ENCODE measurements at places on chromosomes 13 and 19.

GRCh38 chr13:113998781-113999617, 25.1 kb upstream of the C13orf46 start:
- no peak for DNase-seq

DNA sequence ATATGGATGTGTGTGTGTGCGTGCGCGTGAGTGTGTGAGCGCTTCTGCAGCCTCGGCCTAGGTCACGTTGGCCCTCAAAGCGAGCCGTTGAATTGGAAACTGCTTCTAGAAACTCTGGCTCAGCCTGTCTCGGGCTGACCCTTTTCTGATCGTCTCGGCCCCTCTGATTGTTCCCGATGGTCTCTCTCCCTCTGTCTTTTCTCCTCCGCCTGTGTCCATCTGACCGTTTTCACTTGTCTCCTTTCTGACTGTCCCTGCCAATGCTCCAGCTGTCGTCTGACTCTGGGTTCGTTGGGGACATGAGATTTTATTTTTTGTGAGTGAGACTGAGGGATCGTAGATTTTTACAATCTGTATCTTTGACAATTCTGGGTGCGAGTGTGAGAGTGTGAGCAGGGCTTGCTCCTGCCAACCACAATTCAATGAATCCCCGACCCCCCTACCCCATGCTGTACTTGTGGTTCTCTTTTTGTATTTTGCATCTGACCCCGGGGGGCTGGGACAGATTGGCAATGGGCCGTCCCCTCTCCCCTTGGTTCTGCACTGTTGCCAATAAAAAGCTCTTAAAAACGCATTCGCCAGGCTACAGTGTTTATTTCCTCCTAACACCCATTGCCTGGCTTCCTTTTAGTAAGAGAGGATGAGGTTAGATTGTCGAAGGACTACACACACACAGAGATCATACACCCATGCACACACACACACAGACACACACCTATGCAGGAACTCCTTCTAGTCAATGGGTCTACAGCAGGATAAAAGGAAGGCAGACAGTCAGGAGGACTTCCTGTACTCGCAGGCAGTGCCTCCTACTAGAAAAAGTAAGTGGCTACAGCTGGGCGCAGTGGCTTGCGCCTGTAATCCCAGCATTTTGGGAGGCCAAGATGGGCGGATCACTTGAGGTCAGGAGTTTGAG, 7.1 kb downstream of the FOSB start:
- no peak for DNase-seq

DNA sequence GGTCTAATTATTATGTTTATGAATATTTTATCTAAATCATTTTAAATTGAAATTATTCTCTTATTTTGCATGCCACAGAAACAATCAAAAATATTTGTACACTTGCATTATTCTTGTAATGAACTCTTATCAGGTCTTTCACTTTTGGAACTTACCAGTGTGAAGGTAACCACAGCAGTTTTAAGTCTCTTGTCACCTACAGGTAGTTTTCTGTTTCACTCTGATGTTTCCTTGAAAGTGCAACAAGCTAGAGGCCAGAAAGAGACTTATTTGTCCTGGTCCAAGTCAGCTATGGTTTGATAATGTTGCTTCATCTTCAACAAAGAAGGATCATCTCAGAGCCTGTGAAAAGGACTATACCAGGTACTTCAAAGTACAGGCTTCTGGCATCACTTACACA, 133.4 kb upstream of the NBEA start:
- no peak for DNase-seq

- no peak for DNase-seq
Observed at GRCh38 chr19:3613818-3614661, 7.4 kb upstream of the TBXA2R start.

DNA sequence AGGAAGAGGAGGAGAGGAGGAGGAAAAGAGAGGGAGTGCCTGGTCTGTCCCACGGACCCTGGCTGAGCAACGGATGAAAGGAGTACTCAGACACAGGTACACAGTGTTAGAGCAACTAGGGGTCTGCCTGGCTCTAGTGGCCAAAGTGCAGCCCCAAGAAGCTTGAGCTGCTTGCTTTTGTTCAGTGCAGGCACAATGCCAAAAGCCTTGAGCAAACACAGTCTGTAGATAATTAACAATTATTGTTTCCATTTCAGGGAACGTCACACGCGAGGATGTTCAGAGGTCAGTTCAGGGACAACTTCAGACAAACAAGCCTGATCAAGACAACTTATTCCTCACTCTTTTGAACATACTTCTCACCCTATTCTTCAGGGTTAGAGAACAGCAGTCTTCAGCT, 32.2 kb upstream of the ZNF726 start:
- no peak for DNase-seq

DNA sequence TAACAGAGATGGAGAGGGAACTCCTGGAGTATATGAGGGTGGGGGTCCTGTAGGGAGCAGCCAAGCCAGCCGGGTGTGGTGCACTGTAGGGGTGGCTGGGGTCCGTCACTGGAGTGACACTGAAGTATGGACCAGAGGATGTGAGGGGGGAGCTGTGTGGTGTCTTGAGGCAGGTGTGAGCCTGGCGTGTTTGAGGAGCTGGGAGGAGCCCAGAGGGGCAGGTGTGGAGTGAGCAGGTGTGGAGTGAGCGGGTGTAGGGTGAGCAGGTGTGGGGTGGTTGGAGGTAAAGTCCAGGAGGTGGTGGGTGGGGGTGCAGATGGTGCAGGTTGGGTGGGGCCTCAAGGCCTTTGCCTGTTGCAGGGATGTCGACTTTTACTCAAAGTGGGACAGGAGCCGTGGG, 5.9 kb downstream of the B3GNT8 start:
- DNase-seq, result no peak

GRCh38 chr13:48731001-48731658, 77.4 kb downstream of the CYSLTR2 start:
- no peak for DNase-seq

DNA sequence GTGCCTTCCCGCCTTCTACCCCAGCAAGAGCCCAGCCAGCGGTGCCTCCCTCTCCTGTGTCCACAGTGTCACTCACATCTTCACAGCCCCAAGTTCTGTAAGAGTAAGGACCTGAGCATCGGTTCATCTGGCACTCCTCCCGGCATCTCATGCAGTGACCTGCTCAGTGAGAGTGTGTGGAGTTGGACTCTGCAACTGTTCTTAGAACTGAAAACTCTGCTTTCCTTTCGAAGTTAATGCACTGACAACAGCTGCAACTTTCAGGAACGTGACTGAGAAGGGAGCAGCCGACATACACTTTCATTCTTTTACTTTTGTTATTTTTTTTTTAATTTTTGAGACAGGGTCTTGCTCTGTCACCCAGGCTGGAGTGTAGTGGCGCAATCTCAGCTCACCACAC, 41.2 kb downstream of the CEP89 start:
- DNase-seq, result no peak

DNA sequence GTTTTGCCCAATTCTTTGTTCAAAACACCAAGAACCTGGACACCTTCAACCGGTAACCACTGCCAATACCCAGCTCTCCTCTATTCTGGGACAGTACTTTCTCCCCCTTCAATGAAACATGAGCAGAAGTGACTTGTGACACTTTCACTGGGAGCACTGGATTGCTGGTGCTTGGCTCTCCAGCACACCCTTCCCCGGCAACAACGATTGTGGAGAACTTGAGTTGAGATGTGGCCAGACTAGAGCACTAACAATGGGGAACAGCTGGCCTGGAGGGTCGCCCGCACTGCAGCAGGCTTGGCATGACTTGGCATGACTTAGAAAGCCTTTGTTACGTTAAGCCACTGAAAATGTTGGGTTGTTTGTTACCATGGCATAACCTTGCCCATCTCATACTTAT, 7.5 kb upstream of the B3GLCT start:
- DNase-seq, result no peak

- no peak for DNase-seq
Observed at GRCh38 chr13:40236566-40237168, 429.8 kb downstream of the FOXO1 start.

GRCh38 chr13:48230541-48230940, 2.5 kb upstream of the ITM2B start:
- peak; percentile 26 for DNase-seq

- DNase-seq, result peak; percentile 6
Observed at GRCh38 chr19:9885077-9885552, 50.0 kb downstream of the PIN1 start.

Data from ACHN (cell line).